Stimulated activated naive CD8-positive, alpha-beta T cell treated with anti-CD3 and anti-CD28 coated beads, Interleukin-15, amount 100 ng/mL, for 72 hours (primary cell): ENCODE measurements at places on chromosomes 5 and 9.

DNA sequence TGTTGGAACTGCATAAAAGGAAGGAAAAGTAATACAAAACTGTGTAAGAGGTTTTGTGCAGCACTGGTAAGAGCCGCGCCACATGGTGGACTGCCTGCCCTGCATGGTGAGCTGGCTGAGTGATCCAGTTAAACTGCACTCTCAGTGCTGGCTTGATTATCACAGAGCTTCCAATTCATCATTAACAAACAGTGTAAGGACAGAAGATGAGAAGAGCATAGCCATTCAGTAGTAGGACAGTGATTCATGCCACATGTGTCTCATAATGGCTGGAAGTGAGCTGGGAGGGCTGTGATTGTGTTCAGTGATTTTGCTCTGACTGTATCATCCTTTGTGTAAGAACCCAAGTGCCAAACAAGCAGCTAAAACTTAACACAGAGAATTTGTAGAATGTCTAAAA, 14.1 kb downstream of the ASPN start:
- DNase-seq, result no peak

GRCh38 chr9:97853844-97854695, 1.0 kb downstream of the FOXE1 start:
- DNase-seq, result peak; percentile 74

DNA sequence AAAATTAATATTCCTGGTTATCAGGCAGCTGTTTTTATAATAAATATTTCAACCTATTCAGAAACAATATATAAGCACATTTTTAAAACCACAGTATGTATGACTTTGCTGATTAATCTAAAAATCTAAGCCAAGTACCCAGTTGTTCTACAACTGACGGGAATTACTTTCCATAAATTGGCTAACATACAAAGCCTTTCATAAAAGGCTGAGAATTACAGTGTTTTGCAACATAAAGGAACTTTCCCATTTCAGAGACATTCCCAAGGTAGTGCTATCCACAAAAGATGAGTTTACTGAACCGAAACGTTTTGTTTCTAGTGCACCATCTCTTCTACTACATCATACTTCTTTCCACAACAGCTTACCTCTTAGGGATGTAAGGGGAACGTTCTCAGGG, 7.2 kb downstream of the RNF145 start:
- no peak for DNase-seq

DNA sequence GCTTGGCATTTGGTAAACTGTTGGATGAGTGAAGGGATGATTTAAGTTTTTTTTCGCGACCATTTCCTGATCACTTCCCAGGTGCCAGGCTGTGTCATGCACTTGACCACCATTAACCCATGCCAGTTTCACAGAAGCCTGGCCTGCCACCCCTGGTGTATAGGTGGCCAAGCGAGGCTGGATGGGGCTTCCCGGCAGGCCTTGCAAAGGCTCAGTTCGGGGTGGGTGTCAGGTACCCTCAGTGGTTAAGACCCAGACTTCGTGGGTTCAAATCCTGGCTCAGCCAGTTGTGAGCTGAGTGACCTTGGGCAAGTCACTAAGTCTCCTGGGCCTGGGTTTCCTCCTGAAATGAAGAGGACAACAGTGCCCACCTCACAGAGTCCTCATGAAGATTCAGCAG, 2.3 kb downstream of the MED22 start:
- DNase-seq, result no peak

DNA sequence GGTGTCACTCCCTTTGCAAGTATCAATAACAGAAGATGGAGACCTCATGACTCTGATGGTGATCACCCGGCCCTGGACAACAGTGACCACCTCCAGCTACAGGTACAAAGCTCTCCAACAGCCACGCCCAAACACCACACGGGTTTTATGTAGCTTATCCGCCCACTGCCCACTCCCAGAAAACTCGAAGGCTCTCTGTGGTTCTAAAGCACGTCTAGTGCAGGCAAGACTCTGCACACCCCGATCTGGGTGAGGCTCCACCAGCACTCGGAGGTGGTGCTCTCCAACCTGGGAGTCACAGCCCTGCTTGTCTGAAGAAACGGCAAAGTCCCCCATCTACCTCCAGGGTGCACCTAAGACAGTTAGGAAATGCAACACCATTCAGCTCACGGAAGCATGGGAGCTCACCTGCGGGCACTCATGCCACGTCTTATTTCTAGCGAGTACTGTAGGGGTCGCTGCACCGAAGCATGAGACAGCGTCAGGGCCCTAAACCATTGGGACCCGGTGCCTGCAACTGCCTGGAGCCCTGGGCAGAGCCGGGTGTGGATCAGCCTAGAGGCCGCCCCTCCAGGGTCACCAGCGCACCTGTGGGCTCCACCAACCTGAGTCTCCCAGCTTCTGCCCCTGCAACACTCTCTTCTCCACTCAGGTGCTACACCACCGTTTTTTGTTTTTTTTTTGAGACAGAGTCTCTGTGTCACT, 58.1 kb upstream of the ZNF354A start:
- no peak for DNase-seq

GRCh38 chr5:154214371-154215106, 24.0 kb downstream of the GALNT10 start:
- peak; percentile 37 for DNase-seq

DNA sequence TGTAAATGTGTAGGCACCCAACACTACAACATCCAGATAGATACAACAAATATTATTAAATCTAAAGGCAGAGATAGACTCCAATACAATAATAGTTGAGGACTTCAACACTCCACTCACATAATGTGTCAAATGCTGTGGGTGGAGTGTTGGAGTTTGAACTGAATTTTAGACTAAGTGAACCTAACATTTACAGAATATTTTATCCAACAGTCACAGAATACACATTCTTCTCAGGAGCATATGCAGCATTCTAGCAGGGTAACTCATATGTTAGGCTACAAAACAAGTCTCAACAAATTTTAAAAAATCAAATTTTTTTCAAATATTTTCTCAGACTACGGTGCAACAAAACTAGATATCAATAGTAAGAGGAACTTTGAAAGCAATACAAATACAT, 648.7 kb upstream of the CDH18 start:
- DNase-seq, result no peak

DNA sequence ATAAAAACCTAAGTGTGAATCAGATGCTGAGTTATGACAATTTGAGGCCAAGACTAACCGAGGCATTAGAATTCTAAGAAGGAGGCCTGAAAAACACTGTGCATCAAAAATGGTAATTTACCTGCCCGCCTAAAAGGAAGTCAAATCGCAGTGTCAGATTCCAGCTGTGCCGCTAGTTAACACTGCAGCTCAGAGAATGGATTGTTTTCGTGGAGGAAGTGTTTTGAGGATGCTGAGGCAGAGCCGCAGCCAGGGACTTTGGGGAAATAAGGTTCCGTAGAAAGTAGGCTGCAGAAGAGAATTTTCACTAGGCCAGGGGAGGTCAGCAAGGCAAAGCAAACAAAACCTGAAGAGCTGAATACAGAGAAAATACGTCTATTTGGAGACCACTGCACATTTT, 226.4 kb upstream of the ISL1 start:
- no peak for DNase-seq

- no peak for DNase-seq
Observed at GRCh38 chr5:24385617-24386016, 259.2 kb downstream of the CDH10 start.

DNA sequence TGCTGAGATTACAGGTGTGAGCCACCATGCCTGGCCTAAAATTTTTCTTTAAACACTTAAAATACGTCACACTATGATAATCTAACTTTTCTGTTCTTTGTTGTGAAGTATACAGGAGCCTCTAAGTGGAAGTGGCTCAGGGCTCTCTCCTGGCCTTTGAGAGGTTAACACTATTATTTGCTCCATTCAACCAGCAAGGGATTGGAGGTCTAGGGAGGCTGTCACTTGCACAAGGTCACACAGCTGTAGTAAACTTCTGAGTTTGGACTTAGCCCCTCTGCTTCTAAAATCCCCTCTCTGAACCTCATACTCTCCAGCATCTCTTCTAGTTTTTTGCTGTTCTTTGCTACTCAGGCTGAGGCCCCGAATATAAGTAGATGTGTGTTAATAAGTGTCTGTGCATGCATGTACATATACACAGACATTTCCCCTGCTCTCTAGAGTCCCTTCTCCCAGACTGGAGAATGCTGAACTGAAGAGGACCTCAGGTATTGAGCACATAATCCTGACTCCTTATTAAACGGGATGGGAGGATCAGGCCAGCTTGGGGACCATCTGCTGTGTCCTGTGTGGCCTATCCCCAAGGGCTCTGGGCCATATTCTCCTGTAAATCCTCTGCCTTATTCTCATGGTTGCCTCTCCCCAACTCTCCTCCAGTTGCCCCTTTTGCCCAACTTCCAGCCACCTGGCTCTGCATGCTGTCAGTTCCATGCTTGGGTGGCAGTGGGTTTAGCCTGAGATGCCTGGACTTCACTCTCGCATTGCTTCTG, 87.0 kb upstream of the SPRY4 start:
- DNase-seq, result no peak

GRCh38 chr9:121711281-121711680, 59.8 kb downstream of the DAB2IP start:
- no peak for DNase-seq

GRCh38 chr9:32940740-32941139, 60.7 kb downstream of the APTX start:
- no peak for DNase-seq

DNA sequence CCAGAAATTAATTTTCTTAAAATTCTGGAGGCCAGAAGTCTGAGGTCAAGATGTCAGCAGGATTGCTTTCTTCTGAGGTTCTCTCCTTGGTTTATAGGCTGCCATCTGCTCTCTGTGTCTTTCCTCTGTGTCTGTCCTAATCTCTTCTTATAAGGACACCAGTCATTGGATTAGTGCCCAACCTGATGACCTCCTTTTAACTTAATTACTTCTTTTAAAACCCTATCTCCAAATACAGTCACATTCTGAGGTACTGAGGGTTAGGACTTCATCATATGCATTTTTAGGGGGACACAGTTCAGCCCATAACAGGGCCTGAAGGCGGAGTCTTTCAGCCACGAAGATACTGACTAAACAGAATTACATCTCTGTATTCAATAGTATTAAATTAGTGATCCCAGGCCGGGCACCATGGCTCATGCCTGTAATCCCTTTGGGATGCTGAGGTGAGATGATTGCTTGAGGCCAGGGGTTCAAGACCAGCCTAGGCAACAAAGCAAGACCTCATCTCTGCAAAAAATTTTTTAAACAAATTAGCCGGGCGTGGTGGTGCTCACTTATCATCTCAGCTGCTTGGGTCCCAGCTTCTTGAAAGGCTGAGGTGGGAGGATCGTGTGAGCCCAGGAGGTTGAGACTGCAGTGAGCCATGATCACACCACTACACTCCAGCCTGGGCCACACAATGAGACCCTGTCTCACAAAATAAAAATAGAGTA, 5.9 kb upstream of the RPS6 start:
- DNase-seq, result no peak

DNA sequence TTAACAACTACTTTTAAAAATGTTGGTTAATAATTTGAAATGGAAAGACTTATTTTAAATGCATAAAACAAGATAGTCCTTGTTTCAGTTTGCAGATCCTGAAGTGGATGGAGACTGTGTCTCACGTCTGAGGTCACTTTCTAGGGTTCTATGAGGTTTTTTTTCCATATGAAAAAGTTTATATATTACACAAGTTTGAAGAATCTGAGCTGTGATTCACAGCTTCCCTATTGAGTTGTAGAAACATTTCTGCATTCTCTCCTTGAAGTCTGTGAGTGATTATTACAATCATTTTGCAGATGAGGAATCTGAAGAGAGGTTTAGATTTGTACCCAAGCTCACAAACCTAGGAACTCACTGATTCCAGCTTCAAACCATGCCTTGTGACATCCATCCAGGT, 442.5 kb upstream of the KLF4 start:
- no peak for DNase-seq

- no peak for DNase-seq
Observed at GRCh38 chr9:96617439-96618185, 2.0 kb downstream of the CDC14B start.

DNA sequence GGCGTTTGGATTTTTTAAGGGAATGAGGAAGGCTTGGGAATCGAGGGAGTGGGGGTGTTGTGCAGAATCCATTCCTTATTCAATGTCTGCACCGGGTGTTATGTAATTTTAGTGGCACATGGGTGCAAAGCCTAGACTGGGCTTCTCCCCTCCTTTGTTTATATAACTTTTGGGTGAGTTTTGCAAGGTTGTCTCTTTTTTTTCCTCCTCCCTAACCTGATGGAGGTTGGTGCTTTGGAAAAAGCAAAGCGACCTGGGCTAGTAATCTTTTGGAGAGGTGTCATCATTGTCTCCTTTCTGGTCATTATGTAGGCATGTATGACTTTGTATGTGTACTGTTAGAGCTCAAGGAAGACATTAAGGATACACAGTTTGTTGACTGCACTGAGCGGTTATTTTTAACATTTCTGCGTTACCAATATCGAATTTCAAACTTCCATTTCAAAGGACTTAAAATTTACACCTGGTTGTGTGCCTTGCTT, 3.1 kb downstream of the SMARCA2 start:
- DNase-seq, result no peak

DNA sequence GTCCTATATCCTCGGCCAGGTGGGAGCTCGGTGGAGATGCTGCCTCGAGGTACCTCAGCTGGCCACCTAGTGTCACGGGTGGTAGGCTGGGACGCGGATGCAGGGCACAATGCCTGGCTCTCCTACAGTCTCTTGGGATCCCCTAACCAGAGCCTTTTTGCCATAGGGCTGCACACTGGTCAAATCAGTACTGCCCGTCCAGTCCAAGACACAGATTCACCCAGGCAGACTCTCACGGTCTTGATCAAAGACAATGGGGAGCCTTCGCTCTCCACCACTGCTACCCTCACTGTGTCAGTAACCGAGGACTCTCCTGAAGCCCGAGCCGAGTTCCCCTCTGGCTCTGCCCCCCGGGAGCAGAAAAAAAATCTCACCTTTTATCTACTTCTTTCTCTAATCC, 2.0 kb downstream of the PCDHGC3 start:
- DNase-seq, result no peak

DNA sequence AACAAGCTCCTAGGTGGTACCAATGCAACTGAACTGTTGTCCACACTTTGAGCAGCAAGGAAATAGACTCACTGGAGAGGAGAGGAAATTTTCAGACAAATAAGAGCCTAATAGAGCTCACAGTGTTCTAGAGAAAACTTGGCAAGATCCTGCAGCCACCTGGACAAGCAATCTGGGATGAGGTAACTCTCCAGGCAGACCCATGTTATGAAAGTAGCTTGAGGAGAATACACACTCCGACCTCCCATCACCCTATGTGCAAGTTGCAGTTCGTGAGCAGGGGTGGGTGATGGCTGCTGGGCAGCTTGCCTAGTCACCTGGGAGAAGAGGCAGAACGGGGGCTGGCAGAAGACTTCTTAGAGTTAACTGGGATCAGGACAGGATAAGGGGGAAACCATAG, 102.2 kb downstream of the KLF4 start:
- DNase-seq, result no peak
